GM12878 (cell line): ENCODE measurements at places on chromosomes 13 and 19. TPM values are rescaled to one million over a fixed set of nuclear protein-coding genes. Genes with fewer than 3 reads are reported as not detected.

GRCh38 chr19:9309974-9310446 lies 372 bp upstream of the ZNF699 start:
- H3K4me3 ChIP-seq, result peak overlapping the region; percentile 77
- peak overlapping the region; percentile 88 for H3K27ac ChIP-seq
- no peaks in the 10 kb centered on the region for H3K4me1 ChIP-seq
- H3K36me3 ChIP-seq, result no peaks in the 10 kb centered on the region

DNA sequence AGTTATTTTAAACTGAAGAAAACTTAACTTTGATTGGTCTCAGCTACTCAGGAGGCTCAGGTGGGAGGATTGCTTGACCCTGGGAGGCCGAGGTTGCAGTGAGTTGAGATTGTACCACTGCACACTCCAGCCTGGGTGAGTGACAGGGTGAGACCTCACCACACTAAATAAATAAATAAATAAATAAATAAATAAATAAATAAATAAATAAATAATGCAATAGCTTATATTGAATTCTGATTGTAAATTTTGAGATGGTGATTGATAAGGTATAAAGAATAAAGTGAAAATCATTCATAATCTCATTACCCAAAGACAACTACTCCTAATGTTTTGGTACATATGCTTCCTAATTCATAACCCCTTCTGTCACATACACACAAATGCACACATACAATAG lies 58.1 kb downstream of the TUBA3C start:
- H3K36me3 ChIP-seq, result no peaks in the 10 kb centered on the region
- no peaks in the 10 kb centered on the region for H3K4me1 ChIP-seq
- H3K4me3 ChIP-seq, result no peak overlapping the region
- no peak for DNase-seq
- H3K27ac ChIP-seq, result no peak overlapping the region

DNA sequence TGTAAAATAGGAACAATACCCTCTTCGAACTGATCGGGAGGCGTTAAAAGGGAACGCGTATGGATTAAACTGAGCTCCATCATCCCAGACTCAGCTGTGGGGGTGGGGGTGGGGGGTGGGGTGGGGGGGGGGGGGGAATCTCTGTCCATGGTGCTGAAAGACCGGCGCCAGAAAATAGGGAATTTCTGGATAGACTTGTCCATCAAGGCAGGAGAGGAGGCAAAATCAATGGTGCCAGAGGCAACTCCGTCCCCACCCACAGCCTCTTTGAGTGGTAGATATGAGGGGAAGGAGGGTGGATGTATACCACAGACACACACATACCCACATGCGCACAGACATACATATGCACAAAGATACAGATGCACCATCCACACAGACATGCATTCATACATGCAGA lies 37.4 kb downstream of the ZNF787 start:
- peaks cover 3% of the 10 kb centered on the region for H3K36me3 ChIP-seq

DNA sequence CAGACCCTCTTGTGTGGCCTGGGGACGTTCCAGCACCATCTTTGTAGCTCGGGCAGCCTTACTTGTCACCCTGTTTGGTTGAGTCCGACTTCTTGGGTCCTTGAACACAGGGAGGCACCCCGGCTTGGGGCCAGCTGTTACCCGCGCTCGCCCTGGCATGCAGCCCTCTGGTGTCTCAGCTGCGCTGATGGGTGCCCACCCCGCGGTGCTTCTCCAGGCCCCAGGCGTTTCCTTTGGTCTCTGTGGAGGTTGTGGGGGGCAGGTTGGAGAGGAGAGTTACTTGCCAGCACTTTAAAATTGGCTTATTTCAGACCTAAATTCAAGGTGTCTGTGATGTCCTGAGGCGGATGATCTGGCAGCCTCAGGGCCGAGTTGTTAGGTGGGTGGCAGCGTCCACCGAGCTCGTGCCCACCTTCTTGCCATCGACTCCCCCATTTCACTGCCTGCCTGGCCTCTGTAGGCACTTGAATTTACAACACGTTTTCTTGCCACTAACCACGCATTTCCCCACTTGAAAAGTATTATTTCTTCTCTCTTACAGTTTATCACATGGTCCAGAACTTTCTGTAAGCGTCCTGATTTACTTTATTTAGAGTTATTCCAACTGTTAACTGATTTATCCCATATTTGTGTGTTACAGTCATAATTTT lies 16.9 kb downstream of the UBAC2 start:
- H3K36me3 ChIP-seq, result no peaks in the 10 kb centered on the region; the same call in 1 of the 2 replicates
- no peak overlapping the region for H3K4me3 ChIP-seq
- no peak for DNase-seq

- H3K27ac ChIP-seq, result no peak overlapping the region
- no peak for DNase-seq
- no peaks in the 10 kb centered on the region for H3K27me3 ChIP-seq
- no peak overlapping the region for H3K4me3 ChIP-seq
- no peaks in the 10 kb centered on the region for H3K36me3 ChIP-seq
- H3K4me1 ChIP-seq, result no peaks in the 10 kb centered on the region
Measured at GRCh38 chr13:89786531-89786930, 1561.0 kb upstream of the MIR17HG start.

DNA sequence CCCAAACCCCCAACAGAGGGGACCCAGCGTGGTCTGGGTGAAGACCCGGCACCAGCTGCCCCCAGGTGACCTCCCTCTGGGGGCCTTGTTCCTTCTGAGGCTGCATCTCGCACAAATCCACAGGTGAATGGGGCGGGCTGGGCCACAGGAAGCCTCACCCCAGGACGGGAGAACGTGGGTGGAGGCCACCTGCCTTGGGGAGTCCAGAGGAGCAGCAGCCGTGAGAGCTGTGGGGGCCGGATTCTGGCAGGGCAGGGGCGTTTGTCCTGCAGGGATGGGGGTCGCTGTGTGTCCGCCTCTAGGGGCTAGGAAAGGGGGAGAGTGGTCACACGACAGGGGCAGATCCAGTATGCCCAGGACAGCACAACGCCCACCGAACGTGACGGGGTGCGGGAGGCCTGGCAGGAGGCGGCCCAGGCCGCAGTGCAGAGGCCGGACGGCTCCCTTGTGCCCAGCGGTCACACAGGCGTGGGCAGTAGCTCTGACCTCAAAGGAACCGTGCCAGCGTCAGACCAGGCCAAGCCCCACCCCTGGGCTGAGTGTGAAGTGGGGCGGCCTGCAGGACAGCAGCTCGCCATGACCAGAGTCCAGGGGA lies 6.7 kb downstream of the POLR2E start:
- no peak overlapping the region for H3K4me3 ChIP-seq
- no peak for DNase-seq
- H3K4me1 ChIP-seq, result peaks cover 29% of the 10 kb centered on the region
- peak overlapping the region; percentile 83 for H3K27ac ChIP-seq
- no peaks in the 10 kb centered on the region for H3K27me3 ChIP-seq

DNA sequence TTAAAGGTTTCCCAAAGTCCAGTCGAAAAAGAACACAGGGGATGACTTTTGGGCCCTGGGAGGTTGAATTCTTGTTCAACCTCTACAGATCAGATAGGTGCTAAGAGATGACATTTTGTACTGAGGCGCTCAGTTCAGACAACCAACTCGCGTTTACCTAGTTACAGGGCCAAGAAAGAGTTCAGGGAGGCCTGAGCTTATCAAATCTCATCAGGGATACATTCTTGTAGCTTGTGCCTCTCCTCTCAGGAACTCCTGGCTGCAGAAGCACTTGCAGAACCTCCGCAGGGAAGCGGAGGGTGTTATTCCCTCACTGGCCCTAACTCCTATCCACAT lies 825 bp downstream of the ZNF776 start:
- no peaks in the 10 kb centered on the region for H3K4me1 ChIP-seq
- peaks cover 8% of the 10 kb centered on the region for H3K36me3 ChIP-seq
- no peaks in the 10 kb centered on the region for H3K27me3 ChIP-seq
- peak overlapping the region; percentile 96 for H3K4me3 ChIP-seq
- H3K27ac ChIP-seq, result peak overlapping the region; percentile 83

- no peak overlapping the region for H3K4me3 ChIP-seq
- no peak for DNase-seq
- no peaks in the 10 kb centered on the region for H3K36me3 ChIP-seq
- peaks cover 14% of the 10 kb centered on the region for H3K4me1 ChIP-seq
- peak overlapping the region; percentile 76; the same call in 1 of the 2 replicates for H3K27ac ChIP-seq
- H3K27me3 ChIP-seq, result no peaks in the 10 kb centered on the region
Measured at GRCh38 chr13:42876887-42877545, 95.6 kb downstream of the FAM216B start.

GRCh38 chr19:16530540-16531379 lies 11.5 kb downstream of the CHERP start:
- H3K4me3 ChIP-seq, result no peak overlapping the region
- no peaks in the 10 kb centered on the region for H3K4me1 ChIP-seq
- H3K27ac ChIP-seq, result no peak overlapping the region

DNA sequence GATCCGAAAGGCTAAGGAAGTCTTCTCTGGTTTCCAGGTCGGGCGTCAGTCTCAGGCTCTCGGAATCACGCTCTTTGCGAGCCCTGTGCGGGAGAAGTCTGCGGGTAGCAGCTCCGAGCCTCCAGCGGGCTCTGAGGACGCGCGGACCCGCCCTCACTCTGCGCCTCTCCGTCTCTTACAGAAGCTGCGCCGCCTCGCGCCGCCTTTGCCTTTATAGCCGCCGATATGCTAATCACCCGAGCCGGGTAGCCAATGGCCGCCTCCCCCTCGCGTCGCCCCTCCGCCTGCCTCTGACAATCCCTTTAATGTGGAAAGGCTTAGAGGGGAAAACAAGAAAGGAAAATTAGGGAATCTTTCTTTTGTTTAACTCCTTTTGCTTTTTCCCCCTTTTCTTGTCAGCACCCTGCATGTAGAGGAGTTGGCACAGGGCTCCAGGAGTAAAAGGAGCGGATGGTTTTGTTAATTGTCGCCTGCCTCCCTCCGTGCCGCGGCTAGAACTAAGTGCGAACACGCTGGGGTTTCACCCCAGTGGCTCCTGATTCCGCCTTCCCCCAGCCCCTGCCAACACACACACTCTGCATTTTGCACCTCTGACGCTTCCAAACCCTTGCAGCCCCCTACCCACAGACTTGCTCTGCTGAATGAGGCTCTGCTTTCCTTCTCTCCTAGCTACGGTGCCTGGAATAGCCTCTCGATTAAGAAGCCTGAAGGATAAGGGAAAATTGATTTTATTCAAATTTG lies at the start of gene PCDH8:
PCDH8 (minus strand) TSS at position 186 of the 741 bp plus-strand sequence. CDS start 204 bp downstream, outside the sequence.
- H3K27me3 ChIP-seq, result peaks cover 6% of the 10 kb centered on the region
- no peaks in the 10 kb centered on the region for H3K36me3 ChIP-seq
- peaks cover 20% of the 10 kb centered on the region for H3K4me1 ChIP-seq
- no peak for DNase-seq
- no peak within 1 kb of the TSS for H3K27ac ChIP-seq

DNA sequence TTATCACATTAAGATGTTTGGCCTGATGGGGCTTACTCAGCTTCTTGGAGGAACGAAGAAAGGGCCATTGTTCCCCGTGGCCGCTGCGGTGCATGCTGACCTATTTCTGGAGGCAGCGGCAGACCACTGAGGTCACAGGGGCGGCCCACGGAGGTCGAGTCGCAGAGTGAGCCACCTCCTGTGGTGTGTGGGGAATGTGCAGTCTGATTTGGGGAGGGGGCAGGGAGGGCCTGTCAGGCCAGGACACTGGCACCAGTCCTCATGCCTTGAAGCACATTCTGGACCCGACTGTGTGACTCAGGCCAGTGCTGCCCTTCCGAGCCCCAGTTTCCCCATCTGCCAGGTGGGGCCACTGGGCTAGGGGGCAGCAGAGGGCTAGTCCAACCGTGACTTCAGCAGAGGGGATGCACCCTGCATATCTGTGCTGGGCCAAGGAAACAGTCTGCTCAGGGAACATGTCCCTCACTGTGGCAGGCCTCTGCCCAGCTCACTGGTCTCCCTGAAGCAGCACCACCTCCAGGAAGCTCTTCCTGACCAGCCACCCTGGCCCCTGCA lies 6.3 kb downstream of the SLC7A10 start:
- peaks cover 3% of the 10 kb centered on the region for H3K27me3 ChIP-seq
- no peaks in the 10 kb centered on the region for H3K36me3 ChIP-seq
- H3K4me1 ChIP-seq, result no peaks in the 10 kb centered on the region

- DNase-seq, result peak; percentile 48
- H3K27ac ChIP-seq, result no peak overlapping the region; the same call in 1 of the 2 replicates
- H3K27me3 ChIP-seq, result no peaks in the 10 kb centered on the region
- H3K4me1 ChIP-seq, result peaks cover 31% of the 10 kb centered on the region
- peak overlapping the region; percentile 41; the same call in 1 of the 2 replicates for H3K4me3 ChIP-seq
Measured at GRCh38 chr19:5627395-5627904, 4.6 kb downstream of the SAFB start.

DNA sequence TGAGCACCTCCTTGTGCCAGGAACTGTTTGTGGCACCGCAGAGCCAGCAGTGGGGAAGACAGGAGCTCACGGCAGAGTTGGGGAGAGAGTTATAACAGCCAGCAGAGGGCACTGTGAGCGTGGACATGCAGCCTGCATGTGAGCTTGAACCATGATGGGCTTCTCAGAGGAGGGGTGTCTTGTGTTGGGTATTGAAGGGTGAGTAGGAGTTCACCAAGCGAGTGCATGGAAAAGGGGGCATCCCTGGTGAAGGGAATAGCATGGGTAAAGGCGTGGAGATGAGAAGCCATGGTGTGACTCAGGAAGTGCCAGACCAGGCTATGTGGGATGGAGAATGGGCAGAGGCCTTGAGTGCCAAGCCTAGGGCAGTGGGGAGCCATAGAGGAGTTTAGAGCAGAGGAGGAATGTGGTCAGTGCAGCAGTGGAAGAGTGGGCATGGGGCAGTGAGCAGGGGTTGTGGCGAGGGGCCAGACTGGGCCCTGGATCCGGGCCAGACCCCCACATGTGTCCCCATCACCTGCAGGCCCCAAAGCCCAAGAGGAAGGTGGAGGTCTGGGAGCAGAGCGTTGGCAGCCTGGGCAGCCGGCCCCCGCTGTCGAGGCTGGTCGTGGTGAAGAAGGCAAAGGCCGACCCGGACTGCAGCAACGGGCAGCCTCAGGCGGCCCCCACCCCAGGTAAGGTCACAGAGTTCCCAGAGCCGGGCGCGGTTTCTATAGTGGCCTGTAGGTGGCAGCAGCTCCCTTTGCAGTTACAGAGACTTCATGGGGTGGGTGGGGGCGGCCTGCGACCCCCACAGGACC lies 11.8 kb upstream of the SHD start:
- H3K27me3 ChIP-seq, result no peaks in the 10 kb centered on the region
- peaks cover 18% of the 10 kb centered on the region for H3K36me3 ChIP-seq
- no peak for DNase-seq
- H3K27ac ChIP-seq, result no peak overlapping the region

The ZIK1 gene
- total RNA-seq, result 3.3 and 3.5 TPM in 2 replicates

The C13orf46 gene
- 0.08 and 0.18 TPM in 2 replicates for total RNA-seq

The NR1H2 gene
- total RNA-seq, result 43.3 and 44.5 TPM in 2 replicates

The MLLT1 gene
- 58.4 and 61.1 TPM in 2 replicates for total RNA-seq

The ZNF320 gene
- 2.1 and 2.6 TPM in 2 replicates for total RNA-seq

The FPR3 gene
- total RNA-seq, result not detected in 2 replicates

The GFY gene
- not detected in 2 replicates for total RNA-seq

The MEIOSIN gene
- total RNA-seq, result not detected in 2 replicates

The IZUMO4 gene
- total RNA-seq, result 12.0 and 14.6 TPM in 2 replicates

The ZNF763 gene
- 0.66 and 1.0 TPM in 2 replicates for total RNA-seq

The KLHL1 gene
- 0.05 and 0.08 TPM in 2 replicates for total RNA-seq

The WDR62 gene
- 18.1 and 20.1 TPM in 2 replicates for total RNA-seq
